ENCODE measurements at places on chromosomes 1 and 21. TPM values are rescaled to one million over a fixed set of nuclear protein-coding genes. Genes with fewer than 3 reads are reported as not detected.

PRAMEF15 gene
- not detected for total RNA-seq

DMRTA2 gene
- 24.9 TPM for total RNA-seq

KCNC4 gene
- total RNA-seq, result 5.5 TPM

KCND3 gene
- not detected for total RNA-seq

TFF3 gene
- 3.4 TPM for total RNA-seq

NEK7 gene
- total RNA-seq, result 46.1 TPM

DNA sequence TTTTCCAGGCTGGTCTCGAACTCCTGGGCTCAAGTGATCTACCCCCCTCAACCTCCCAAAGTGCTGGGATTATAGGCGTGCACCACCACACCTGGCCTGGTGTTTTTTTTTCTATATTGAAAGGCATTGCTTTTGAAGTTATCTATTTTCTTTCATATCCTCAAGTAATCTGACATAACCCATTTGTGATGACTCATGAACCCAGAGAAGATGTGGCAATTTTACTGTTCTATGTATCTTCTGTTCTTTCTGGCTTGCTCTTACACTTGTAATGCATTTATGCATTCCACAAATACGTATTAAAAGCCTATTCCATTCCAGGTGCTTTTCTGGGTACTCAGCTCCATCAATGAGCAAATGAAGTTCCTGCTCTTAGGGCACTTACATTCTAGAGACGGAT, 29.9 kb upstream of the ERRFI1 start:
- DNase-seq, result peak; percentile 23

DNA sequence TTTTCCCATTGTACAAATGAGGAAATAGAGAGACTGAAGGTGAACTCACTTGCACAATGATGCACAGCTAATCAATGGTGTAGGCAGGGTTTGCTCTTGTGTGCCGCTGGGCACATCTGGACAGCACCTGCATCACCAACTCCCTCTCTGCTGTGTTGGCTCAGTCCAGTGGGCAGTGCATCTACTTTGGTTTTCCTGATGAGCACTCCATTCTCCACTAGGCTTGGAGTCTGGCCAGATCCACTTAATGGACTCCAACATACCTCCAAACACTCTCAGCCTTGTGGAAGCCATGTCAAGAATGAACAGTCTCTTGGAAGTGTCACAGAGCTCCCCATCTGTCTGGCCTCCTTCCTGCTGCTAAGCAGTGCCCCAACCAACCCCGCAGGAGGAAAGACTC, 152.2 kb downstream of the HIVEP3 start:
- DNase-seq, result peak; percentile 41

GRCh38 chr1:13666317-13666716, 33.7 kb upstream of the PRDM2 start:
- no peak for DNase-seq

GRCh38 chr1:242774256-242774655, 249.8 kb upstream of the PLD5 start:
- no peak for DNase-seq

- DNase-seq, result peak; percentile 42
These were observed 56.6 kb downstream of the MAB21L3 start for GRCh38 chr1:116167625-116168276.

DNA sequence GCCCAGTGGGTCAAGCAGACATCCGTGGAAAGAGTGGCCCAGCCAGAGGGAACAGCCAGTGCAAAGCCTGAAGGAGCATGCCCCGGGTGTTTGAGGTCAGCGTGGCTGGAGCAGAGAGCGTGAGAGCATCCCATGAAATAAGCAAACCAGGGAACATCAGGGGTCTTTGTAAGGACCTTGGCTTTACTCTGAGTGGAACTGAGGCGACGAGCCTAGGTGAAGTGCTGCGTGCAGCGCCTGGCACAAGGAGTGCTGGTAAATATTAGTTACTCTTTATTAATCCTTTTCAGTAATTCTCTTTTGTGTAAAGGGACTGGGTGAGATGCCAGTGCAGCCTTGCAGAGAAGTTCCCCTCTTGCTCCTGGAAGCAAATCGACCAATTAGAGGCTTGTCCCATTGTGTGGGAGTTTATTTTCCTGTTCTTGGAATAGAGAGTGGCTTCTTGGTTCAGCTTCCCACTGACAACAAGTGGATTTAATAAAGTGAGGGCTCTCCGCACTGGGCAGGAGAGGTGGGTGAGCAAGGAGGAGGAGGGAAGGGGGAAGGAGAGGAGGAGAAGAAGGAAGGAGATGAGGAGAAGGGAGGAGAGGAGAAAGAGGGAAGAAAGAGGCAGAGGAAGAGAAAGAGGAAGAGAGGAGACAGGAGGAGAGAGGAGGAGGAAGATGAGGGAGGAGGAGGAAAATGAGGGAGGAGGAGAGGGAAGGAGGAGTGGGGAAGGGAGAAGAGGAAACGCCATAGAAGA, 37.6 kb upstream of the DISP3 start:
- no peak for DNase-seq

DNA sequence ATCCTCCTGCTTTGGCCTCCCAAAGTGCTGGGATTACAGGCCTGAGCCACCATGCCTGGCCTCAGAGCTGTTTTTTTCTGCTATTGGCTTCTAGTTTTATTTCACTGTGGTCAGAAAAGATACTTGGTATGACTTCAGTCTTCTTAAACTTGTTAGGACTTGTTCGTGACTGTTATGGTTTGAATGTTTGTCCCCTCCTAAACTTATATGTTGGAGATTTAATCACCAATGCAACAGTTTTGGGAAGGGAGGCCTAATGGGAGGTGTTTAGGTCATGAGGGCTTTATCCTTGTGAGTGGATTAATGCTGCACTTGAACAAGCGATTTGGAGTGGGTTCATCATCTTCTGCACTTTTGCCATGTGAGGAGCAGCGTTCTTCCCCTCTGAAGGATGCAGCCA, 24.5 kb upstream of the SOD1 start:
- no peak for DNase-seq

Data from Daoy (cell line).